ENCODE measurements at places on chromosomes 16 and 17.

DNA sequence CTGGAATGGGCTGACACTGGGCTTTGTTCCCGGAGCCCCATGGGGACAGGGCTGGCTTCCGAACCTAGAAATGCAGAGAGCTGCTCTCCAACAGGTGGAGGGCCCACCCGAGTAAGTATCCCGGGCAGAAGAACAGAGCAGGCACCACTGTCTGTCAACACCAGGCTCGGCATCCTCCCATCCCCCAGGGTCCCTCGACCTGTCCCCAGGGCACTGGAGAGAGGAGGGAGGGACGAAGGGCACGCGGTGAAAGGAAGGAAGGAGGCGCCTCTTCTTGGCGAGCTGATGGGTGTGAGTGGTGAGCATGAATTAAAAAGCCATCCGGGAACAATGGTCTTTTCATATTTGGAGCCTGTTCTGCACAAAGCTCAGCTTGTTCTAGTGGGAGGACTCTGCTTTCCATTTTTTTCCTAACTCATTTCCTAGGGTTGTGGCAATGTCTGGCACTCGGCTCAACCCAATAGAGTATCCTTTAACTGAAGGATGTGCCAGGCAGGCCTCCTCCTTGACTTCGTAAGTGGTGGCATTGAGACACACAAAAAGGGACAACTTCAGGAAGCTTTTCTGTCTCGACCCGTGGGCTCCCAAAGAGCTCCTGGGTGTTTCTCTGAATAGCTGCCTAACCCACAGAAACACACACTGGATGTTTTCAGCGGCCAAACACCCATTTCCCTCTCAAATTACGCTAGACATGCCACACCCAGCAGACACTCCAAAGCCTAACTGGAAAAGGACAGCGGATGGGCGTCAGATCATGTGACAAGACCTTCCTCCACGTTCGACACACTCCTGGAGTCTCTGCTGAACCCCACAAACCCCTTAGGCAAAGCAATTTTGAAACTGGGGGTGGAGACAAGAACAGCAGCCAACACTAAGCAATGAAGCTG is 47.7 kb downstream of the ZFHX3 start:
- no peak for DNase-seq

DNA sequence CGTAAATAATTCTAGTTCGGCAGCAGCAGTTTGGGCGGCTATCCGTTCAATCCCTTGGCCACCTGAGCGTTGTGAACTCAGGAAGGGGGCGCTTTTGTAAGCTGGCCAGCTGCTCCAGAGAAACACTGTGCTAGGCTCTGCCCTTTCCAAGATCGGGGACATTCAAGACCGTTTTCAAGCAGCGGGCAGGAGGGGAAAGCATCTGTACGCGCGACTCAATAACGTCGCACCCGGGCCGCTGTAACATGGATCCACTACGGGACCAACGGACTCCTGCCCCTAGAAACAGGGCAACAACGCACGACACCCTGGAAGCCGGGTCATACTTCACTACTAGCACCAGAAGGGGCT is 463 bp downstream of the TOP2A start:
- DNase-seq, result no peak

GRCh38 chr17:4721203-4722135 is 9.8 kb upstream of the MED11 start:
- DNase-seq, result no peak

DNA sequence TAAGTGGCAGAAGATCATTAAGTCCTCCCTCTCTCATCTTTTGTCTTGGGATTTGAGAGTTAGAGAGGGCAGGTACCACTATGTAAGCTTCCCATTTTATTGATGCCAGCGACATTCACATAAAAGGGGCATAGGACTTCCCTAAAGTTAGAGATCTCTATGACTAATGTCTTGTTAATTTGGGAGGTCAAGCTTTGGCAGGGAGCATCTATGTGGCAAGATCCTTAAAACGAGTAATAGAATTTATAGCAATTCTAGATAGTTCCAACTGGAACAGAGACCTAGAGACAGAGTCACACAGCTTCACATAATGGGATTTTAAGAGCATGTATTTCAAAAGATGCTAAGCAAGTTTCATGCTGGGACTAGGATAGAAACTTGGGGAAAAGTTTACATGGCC is 308.0 kb downstream of the MAP2K6 start:
- no peak for DNase-seq

GRCh38 chr17:6700948-6701307 is 12.2 kb downstream of the SLC13A5 start:
- DNase-seq, result no peak

DNA sequence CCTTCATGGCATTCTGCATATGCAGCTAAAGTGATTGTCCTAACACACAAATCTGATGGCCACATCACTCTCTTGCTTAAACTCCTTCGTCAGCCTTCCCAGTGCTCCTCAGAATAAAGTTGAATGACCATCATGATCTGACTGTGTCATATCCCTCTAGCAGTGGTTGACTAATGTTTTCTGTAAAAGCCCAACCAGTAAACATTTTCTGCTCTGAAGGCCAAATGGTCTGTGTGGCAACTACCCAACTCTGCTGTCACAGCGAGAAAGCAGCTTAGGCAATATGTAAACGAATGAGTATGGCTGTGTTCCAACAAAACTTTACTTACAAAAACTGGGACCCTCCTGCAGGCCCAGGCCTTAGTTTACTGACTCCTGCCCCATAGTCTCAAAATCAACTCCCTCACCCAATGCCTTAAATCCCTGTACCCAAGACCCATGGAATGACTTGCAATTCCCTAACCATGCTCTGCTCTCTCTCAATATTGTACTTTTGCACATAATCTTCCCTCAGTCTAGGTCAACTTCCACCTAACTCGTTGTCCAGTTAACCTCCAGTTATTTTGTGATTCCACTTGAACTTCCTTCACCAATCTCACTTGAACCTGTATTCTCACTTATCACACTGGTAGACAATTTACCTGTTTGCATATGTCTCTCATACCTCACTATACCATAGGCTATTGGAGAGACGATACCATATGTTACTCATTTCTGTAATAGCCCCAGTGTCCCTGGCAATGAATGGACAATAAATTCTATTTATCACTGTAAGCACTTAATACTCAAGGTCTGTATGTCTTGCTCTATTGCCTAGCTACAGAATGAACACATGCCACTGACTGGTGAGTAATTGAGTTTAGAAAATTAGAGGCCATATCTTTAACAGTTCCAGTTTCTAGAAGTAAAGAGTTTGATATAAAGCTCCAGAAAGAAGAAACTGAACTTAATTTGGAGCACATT is 29.1 kb downstream of the TMEM100 start:
- no peak for DNase-seq

DNA sequence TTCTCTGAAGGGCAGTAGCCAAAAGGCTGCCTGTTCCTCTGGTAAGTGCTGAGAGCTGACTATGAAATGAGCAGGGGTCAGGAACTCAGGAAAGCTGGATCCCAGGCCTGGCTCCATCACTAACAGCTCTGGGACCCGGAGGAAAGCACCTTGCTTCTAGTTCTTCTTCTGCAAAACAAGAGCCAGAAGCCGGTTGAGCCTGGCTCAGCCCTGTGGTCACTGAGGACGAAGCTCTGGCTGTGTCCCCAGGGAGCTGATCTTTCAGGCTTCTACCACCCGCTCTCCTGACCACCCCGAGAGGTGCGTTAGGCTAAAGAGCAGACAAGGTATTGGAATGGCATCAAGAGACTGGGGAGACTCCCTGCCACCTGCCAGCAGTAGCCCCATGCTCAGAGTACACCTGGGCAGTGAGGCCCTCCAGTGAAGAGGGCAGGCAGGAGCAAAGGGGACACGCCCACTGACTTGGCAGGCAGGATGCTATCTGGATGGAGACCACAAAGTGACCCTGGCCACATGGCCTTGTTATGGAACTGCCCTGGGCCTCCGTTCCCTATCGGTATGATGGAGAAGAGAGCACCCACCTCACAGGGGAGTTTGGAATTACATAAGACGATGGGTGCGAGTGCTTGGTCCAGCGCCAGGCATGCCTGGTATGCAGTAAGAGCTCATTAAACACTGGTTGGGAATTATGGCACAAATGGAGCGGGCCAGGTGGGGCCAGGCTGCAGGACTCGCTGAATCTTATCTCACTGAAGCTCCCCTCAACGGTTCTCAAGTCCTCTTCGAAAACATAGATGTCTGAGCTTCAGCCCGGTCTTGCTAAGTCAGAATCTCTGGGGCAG is 61.4 kb downstream of the COG7 start:
- DNase-seq, result no peak

GRCh38 chr17:50354776-50355175 is 8.8 kb downstream of the XYLT2 start:
- DNase-seq, result no peak

GRCh38 chr17:9684955-9685621 is 39.8 kb downstream of the USP43 start:
- DNase-seq, result no peak

DNA sequence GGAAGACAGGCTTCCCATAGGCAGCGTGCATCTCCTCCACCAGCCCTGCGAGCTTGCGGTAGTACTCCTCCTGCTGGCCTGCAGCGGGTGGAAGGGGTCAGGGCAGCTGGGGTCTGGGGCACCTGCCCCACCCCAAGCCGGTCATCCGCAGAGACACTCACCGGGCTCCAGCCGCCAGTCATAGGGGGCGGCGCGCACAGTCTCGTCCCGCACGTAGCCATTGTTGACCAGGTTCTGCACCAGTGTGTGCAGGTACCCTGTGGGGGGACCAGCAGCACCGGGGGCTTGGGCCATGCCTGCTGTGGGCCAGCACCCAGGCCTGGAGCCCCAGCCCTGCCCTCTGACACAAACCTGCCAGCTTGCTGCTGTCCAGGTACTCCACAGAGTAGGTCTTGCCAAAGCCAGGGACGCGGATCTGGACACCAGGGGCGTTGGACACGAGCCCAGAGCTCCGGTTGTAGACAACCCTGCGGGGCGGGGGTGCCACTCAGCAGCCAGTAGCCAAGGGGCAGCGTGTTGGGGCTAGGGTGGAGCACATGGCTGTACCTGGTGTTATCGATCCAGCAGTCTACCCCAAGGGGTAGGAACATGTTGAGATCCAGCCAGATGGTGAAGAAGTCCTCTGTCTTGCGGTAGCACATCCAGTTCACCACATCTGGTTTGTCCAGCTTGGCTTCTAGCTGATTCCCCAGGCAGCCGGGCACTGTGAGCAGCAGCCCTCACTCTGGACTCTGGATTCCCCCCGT is 1.2 kb downstream of the LCAT start:
- DNase-seq, result no peak

Data from stimulated activated CD8-positive, alpha-beta memory T cell treated with anti-CD3 and anti-CD28 coated beads, Interleukin-4, amount 100 ng/mL, for 48 hours (primary cell).